ENCODE measurements at places on chromosomes 3 and 15.

- peak; percentile 58 for DNase-seq
These were observed 5.3 kb downstream of the TNFSF10 start for GRCh38 chr3:172517859-172518466.

DNA sequence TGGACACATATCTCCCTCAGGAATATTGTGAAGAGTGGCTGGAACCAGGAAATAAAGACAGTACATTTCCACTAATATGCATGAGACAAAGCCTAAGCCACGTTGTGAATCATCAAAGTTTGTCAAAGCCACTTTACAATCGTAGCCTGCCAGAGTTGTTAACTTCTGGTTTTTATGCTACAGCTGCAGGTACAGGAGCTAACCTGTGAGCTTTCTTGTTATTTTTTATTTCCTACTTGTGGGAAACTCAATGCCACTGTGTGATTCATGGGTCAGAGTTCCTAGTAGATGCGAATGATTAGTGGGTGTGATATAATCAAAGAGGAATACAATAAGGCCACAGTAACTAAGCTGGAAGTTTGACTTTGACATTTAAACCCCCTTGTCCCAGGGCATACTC lies 44.4 kb upstream of the TEX9 start:
- DNase-seq: no peak

GRCh38 chr15:94000606-94001005 lies 230.8 kb upstream of the MCTP2 start:
- no peak for DNase-seq

GRCh38 chr3:156395961-156396710 lies 158.8 kb downstream of the SSR3 start:
- DNase-seq: no peak

DNA sequence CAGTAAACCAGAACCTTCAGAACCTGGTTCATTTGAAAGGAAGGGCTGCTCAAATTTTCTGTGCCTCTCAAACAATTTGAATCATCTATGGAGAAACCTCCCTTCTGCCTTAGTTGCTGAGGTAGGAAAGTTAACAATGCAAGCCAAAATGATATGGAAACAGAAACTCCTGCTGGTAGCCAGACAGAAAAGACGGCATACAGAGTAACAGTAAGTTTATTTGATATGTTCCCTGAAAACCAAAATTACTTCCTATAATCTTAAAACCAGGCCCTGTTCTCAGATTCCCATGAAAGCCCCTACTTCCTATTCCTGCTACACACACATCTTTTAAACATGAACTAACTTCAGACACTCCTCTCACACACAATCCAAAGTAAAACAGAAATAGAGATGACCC lies 86.2 kb downstream of the TBC1D5 start:
- DNase-seq: no peak

GRCh38 chr3:192892981-192893700 lies 24.5 kb downstream of the MB21D2 start:
- DNase-seq: peak; percentile 54

DNA sequence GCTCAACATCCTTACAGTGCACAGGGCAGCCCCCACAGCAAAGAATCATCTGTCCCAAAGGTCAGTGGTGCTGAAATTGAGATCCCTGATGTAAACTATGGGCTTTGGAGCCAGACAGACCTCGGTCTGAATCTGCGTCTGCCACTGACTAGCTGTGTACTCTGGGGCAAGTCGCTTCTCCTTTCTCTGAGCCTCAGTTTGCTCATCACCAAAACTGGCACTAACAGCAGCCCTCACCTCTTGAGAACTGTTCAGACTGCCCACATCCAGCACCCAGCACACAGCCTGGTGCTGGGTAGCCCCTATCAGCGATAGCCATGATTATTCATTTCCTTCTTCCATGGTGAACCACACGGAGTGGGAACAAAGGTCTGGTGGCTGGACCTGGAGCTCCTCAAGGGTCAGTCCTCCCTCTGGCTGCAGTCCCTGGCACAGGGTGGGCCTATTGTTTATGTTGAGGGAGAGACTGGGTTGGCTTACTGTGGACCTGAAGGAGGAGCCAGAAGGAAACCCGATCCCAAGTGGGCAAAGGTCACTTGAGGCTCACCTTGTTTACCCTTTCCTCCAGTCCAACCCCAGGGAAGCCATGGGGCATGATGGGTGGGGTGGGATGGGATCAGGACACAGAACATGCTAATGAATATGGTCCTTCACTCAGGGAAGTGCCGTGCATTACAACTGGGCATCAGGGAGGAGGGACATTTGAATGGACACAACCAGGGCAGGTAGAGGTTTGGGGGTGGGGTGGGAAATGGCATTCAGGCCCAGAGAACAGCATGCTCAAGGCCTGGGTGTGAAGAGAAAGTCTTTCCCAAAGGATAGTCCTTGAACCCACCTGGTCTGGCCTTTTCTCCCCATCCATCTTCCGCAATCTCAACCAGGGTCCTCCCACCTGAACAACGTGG lies 1.6 kb upstream of the PRKCD start:
- DNase-seq: no peak

DNA sequence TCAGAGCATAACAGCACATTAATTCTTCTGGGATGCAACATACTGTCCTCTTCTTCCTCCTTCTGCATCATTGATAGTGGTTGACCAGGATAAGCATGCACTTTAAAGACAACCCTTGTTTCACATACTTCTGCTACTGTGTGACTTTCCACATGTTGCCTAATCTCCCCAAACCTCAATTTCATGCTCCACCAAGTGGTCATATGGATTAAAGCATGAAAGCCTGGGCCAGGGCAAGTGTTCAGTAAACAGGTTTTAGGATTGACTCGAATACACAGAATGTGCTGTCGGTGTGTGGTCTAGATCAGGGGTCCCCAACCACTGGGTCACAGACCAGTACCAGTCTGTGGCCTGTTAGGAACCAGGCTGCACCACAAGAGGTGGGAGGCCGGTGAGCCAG lies 22.5 kb upstream of the BFSP2 start:
- no peak for DNase-seq

DNA sequence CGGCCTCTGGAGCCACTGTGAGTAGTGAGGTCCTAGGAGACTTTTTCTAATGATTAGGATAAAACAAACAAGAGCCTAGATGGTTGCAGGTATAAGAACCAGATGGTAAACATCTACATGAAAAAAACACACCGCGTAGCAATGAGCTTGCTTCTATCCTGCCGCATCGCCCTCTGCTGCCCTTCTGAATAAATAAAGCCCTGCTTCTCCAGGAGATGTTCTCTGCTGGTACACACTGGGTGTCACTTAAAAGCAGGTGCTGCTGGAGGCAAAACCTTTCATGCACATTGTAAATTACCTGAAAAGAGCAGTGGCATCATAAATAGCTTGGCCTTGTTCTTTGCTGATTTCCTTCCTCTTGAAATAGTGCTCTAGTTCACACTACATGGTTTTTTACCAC lies 164.4 kb upstream of the TOPAZ1 start:
- DNase-seq: no peak

DNA sequence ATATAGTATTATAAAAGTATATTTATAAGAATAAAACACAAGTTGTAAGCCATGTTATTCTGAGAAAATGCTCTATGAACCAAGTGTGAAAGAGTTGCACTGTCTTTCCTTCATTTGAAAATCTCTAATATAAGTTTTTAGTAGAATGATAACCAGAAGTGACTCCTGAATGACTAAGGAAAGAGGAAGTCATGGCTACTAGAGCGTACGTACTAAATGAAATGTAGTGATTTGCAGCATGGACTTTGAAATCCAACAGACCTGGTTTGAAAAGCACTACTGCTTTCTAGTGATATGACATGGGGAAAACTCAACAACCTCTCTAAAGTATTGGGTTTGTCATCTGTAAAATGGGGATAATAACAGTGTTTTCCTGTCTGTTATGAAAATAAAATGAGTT lies 10.3 kb upstream of the DNAJC13 start:
- DNase-seq: no peak

- DNase-seq: no peak
These were observed 682.1 kb upstream of the CFAP20DC start for GRCh38 chr3:59731943-59732342.

- DNase-seq: no peak
These were observed 861.6 kb upstream of the DPPA4 start for GRCh38 chr3:110198717-110199587.

DNA sequence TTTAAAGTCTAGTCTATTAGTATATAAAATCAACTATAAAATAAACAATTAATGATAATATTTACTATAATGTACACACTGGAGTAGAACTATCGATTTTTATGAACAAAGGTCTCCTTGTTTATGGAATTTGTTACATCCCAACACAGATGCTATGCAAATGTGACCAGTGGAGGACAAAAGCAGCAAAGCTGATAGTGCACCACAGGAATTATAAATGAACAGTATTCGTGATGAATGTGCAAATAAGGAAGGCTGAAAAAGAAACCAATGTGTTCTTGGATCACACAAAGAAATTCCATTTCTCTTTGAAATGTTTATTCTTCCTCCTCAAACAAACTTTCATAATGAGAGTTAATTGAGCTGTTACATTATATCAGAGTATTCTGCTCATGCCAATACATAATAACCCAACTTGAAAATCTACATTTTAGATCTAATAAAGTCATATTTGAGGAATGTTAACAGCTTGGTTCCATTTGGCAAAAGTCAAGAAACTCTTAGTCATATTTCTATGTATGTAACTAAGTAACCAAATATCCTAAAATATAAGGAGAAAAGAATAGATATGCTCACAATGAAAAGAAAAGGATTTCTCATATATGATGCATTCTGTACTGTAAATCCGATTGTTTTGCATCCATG lies 79.3 kb downstream of the NEK10 start:
- DNase-seq: no peak

DNA sequence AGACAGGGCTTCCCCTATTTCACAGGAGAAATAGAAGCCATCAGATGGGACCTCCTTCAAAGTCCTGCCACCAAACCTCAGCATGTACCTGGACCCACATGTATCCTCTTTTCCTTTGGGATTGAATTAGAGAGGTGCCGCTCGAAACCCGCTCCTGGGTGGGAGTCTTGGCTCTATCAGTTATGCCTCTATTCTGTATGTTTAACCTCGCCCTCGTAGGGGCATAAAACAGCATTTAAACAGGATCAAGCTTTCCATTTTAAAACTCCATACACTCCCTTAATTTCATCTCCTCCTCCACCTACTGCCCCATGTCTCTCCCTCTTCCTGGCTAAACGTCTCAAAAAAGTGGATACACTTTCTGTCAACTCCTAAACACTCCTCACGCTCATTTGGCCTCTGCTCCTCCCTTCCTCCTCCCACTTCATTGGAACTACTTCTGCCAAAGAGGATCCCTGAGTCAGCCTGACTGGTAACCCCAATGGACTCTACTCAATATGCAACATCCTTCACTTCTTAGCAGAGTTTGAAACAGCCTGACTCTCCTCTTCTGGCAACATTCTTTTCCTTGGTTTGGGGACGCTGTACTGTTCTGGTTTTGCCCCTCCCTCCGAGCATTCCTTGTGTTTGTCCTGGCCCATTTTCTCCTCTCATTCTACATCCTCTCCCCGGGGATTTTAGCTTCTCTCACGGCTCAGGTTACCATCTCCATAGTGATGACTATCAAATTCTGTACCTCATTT lies 23.0 kb upstream of the MUC20 start:
- DNase-seq: no peak

GRCh38 chr3:78050276-78051065 lies 1010.6 kb downstream of the ROBO2 start:
- DNase-seq: no peak

DNA sequence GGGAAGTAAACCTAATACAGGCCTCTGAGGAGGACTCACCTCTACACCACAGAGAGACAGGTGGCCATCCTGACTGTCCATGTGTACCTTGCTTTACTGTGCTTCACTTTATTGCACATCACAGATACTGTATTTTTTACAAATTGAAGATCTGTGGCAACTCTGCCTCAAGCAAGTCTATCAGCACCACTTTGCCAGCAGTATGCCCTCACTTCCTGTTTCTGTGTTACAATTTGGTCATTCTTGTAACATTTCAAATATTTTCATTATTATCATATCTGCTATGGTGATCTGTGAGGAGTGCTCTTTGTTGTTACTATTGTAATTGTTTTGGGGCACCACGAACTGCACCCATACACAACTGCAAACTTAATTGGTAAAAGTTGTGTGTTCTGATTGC lies 78.0 kb downstream of the BBX start:
- DNase-seq: no peak

DNA sequence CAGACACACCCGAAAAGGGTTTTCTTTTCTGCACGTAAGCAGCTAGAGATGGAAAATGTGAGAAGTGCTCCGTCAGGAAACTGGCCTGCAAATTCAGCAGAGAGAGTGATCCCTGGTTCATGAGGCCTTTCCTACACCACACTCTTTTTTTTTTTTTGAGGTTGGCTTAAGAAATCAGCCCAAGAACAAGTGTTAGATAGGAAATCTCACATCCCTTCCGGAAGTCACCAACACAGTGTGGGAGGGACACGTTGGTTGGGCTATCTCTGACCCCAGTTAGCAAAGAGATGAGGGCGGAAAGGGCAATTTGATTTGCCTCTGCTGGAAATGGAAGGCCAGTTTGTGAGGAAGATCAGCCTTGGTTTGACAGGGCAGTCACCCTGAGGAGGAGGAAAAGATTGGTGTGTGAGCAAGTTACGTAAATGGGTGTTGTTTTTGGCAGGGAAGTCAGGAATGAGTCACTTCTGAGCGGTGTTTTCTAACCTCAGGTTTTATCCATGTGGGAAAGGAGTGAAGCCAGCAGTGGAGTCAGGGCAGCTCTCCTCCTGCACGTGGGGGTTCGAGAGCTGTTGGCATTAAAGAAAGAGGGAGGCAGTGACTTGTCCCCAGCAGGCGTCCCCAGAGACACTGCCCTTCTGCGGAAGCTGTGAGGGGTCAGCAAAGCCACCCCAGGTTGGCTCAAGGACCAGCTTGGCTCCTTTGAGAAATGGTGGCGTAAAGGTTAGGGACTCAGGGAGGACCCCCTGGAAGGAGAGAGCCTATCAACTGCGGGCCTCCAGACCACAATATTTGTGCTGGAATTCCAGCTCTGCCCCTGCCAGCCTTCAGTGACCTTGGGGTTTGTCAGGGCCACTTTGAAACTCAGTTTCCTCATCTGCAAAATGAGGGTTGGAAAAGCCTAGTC lies 237.6 kb upstream of the BHLHE40 start:
- DNase-seq: no peak

DNA sequence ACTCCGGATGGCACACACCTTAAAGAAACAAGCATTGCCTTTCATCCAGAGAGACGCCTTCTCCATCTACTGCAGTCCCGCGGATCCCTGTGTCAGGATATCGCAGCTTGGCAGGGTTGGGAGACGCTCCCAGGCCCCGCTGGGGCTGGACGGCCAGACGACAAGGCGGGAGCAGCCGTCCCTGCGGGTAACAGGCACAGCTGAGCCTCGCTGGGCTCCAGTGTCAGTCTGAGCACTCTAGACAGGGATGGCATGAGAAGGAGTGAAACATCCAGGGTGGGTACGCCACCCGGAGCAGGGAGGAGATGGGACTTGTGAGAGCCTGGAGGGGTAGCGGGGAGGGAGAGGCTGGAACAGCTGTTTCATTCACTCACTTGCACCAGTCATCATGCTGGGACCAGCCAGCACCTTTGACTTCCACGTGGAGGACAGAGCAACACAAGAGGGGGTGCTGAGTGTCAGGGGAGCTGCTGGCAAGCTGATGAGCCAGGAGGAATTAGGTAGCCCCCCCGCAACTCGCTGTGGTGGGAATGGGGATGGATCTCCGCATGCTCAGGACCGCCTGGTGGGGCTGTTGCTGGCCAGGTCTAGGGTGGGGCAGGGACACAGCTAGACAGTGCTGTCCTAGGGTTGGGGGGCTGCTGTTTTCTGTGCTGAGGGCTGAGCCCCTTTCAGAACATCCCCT lies 31.6 kb upstream of the SNRPA1 start:
- DNase-seq: no peak
